ENCODE measurements at places on chromosomes 11 and 22. TPM values are rescaled to one million over a fixed set of nuclear protein-coding genes. Genes with fewer than 3 reads are reported as not detected.

DNA sequence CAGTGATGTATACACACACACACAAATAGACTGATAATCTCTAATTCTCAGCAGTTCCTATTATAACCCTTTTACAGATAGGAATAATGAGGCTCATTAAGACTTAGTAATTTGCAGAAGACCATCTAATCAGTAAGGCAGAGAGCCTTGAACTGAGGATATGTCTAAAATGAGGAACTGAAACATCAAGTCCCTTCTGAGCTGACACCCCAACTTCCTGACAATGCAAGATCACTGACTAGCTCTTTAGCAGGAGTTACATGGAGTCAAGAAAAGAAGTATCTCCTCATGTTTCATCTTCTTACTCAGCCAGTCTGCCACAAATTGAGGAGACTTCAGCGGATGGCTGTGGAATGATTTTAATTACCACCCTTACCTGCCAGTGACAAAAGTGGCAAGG, 193.0 kb downstream of the MSANTD4 start:
- no peak for DNase-seq

DNA sequence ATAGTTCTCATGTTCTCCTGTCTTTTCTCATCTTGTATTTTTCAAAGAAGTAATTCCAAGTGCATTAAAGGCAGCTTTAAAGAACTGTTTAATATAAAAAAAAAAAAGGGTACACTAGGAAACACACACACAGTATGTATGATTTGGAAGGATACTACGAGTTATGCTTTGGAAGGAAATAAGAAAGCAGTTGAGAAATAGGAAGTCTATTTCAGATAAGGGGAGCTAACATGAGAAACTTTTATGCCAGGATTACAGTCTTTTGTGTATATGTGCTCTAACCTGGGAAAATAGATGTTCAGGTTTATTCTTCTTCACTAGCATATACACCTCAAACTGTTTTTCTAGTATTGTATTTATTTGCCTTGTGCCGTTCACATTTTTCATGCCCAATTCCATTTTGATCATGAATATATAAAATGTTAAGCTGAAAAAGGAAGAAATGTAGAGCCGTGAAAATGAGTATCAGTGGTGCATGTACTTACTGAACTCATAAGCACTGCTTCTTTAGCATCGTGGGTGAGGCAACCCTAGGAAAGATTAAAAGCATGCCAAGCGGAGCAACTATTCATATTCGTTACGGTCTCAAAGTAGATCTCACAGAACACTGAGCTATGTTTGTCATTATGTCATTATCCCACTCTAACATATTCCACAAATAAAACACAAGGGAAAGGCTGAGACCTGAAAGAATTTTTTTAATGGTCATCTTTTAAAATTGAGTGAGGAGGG, 59.6 kb downstream of the GUCY1A2 start:
- no peak for DNase-seq

OR5A1 gene
- total RNA-seq: not detected

DNA sequence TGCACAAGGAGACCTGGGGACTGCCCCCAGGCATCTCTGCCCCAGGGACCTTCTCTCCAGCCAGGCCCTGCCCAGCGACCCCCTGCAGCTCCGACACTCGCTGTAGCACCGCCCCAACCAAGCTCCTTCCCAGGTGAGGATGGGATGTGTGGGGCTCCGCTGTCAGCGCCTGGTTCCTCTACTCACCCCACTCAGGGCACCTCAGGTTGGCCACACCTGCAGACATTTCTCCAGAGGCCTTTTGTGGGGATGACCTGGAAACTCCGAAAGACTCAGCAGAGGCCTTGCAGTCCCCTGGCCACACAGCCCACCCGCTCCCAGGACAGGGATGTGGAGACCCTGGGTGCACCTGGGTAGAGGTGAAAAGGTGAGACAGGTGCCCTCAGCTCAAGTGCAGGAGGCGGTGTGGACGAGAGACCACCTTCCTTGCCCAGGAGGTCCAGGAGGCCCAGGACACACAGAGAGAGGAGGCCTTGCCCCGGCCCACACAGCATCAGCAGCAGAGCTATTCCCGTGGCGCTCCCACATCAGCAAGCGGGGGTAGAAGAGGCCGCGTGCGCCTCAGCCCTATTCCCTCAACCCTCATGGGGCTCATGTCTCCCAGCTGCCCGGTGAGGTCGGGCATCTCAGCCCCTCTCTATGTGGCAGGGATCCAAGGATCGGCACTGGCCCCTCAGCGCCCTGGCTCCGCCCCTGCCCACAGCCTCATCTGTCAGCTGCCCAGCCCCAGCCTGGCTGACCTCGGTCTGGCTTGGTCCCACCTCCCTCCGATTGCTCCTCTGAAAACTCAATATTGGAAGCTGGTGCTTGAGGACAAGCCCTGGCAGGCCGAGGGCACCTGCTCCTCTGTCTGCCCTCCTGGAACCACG, 20.9 kb downstream of the TRPM5 start:
- no peak for DNase-seq

DNA sequence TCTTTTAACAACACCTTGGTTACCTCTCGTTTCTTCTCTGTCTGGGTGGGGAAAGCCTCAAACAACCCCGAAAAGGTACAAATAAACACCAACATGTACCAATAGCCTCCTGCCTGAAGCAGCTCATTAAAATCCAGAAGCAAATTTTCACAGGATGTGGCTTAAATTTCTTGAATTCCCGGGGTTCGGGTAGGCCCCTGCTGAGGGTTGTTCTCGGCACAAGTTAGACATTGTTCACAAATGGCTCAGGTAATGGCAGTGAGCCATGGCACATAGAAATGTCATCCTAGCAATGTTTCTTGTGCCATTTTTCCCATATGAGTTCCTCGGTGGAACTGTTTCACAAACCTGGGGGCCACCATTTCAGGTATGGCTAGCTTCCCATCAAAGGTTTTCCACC, 19.7 kb upstream of the GLYATL1 start:
- DNase-seq: no peak

DNA sequence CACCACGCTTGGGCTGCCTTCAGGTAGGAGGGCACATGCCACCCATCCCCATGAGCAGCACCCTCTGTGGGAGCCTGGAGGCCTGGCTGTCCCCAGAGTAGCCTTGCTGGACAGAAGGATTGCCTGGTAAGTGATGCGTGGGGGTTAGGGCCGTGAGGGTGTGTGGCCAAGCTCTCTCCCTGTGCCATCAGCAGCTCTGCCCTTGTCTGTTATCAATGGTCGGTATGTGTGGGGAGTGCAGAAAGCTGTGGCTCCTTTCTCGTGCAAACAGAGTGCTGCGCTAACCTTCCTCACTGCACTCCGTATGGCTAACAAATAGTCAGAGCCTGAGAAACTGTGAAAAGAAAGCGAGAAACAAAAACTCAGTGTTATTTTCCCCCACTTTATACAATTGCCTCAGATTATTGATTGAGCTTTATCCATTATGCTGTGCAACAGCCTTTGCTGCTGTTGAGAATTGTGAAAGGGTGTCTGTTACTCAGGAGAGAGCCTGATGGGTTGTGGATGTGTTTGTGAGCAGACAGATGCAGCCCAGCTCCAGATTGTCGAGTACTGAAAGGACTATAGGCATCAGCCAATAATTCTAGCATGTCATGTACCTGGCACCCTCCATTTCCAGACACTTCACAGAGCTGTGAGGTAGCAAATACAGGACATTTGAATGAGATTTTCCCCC, 432.2 kb downstream of the NTM start:
- DNase-seq: no peak

C22orf31 gene
- total RNA-seq: not detected

- no peak for DNase-seq
Observed at GRCh38 chr11:36447514-36447913, 62.6 kb downstream of the TRAF6 start.

DNA sequence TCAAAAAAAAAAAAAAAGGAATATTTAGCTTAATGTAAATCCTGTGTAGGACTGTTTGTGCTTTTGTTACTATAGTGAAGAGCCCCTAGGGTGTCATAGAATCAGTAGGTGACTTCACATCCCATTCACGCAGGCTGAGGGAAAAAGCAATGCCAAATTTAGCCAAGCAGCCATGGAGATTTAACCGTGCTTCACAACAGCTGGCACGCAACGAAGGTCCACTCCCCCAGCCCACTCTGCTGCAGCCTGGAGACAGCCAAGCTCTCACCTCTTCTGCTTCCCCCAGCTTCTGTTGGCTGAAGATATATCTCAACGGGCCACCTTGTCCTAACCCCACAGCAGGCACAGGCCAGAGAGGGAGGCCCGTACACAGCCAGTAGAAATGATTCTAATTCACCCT, 78.8 kb upstream of the BID start:
- no peak for DNase-seq

SCT gene
- total RNA-seq: not detected

TREH gene
- 0.46 TPM for total RNA-seq

CRYBA4 gene
- not detected for total RNA-seq

XNDC1N gene
- 7.0 TPM for total RNA-seq

GRCh38 chr11:87127101-87127500, 89.4 kb downstream of the TMEM135 start:
- DNase-seq: no peak

LRRC56 gene
- total RNA-seq: 3.2 TPM

DNA sequence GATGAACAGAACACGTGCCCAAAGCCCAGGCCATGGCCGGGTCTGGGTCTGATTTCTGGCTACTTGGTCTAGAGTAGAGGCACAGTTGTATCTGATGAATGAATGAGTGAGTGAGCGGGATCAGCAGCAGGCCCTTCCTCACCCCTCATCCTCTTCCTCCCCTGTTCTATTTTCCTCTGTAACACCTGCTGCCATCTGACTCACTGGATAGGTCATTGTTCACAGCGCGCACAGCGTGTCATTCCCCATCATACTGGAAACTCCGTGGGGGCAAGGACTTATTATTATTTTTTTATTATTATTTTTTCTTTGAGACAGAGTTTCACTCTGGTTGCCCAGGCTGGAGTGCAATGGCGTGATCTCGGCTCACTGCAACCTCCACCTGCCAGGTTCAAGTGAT, 13.9 kb downstream of the NCF4 start:
- DNase-seq: peak; percentile 37

ADM2 gene
- total RNA-seq: 2.6 TPM

DNA sequence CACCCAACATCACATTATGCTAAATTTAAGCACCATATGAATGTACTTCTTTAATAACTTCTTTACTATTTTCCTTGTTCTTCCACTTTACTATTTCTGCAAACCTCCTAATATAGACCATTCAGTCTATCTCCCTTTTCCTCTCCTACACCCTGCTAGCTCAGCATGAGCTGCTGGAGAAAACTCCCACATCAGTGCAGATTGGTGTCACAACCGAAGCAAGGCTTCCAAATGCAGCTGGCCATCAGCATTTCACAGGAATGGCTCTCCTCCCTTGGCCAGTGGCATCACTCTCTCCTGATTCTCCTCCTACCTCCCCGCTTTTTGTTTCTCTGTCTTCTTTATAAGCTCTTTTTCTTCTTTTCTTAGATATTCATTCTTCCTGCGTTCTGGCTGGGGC, 118.7 kb upstream of the ZC3H12C start:
- DNase-seq: no peak

MFRP gene
- not detected for total RNA-seq

DNA sequence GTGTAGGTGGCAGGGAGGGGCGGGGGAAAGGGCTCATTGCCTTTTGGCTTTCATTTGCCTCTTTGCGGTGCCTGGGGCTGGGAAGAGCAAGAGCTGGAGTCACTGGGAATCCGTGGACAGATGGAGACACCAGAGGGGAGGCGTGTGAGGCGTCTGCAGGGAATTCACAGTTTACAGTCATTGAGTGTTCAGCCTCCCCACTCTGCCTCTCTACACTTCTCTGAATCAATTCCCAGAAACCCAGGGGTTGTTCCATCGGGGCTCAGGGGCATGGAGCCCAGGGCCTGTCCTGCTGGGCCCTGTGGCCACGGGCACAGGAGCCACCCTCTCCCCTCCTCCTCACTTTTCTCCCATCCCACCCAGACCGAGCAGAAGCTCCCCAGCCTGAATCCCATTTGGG, 160.5 kb upstream of the NAV2 start:
- no peak for DNase-seq

C11orf87 gene
- 0.35 TPM for total RNA-seq

GRCh38 chr22:30235687-30236170, 10.8 kb downstream of the LIF start:
- DNase-seq: no peak

- no peak for DNase-seq
Observed at GRCh38 chr22:41243361-41243760, 2.6 kb upstream of the CHADL start.

PRR33 gene
- not detected for total RNA-seq

GRCh38 chr11:123356539-123356938, 73.5 kb upstream of the GRAMD1B start:
- DNase-seq: no peak

DNA sequence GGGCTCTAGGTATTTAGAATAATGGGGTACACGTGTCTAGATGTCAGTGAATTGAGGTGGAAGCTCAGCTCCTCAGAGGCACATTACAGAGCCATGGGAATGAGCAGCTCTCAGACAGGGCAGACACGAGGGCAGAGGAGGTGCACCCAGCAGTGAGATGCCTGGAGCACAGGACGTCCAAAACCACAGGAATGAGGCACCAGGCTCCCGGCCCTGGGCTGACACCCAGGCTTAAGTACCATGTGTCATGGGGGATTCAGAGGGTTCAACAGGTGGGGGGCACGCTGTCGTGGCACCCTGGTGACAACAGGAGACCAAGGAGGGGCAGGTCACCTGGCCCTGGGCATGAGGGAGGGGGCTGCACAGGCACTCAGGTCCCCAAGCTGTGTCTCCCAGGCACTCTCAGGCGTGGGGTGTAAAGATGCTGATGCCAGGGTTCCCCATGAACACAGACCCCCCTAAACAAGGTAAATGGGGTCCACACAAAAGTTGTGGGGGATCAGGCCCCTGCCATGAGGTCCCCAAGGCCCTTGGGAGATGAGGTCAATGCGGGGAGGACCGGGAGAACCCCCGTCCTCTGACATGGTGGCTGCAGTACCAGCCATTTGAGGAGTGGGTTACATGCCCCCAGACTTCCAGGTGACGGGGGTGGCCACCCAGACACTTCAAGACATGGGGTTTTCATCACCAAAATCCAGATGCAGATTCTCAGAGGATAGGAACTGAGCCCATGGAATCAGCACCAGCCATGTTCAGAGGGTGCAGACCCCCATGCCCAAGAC, 5.6 kb upstream of the SYT8 start:
- peak; percentile 75 for DNase-seq

- no peak for DNase-seq
Observed at GRCh38 chr11:69423611-69424385, 57.7 kb upstream of the LINC01488 start.

DNA sequence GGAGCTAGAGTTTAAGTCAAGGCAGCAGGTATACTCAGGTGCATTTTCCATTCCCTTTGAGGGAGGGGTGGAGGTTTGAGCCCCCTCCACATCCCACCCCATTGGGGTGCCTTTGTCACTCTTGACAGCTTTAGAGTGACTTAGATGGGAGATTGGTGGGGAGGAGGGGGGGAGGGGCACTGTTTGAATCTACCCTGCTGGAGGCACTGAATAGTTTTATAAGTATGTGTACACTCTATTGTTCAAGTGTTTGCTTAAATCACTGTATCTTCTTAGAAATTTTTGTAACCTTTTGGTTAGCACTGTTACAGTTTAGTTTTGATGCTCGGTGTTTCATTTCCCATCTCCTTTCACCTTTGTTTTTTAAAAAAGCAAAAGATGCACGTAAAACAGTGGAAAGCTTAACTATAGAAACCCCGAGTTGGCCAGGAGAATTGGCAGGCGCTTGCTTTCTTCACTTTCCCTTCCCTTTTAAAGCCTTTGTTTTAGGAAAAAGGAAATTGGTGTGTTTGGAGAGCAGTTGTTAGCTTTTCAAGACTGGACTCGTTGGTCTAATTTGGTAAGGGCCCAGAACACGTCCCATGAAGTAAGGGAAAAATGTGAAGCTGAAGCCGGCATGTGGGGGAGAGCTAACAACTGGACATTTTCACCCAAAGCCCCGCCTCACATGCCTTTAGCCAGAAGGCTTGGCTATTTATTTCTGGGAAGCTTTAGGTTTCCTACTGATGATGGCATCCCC, 42.8 kb downstream of the TNRC6B start:
- no peak for DNase-seq

Data from upper lobe of right lung (tissue), 1 donor.